ENCODE measurements at places on chromosomes 7 and 10. TPM values are rescaled to one million over a fixed set of nuclear protein-coding genes. Genes with fewer than 3 reads are reported as not detected.

DNA sequence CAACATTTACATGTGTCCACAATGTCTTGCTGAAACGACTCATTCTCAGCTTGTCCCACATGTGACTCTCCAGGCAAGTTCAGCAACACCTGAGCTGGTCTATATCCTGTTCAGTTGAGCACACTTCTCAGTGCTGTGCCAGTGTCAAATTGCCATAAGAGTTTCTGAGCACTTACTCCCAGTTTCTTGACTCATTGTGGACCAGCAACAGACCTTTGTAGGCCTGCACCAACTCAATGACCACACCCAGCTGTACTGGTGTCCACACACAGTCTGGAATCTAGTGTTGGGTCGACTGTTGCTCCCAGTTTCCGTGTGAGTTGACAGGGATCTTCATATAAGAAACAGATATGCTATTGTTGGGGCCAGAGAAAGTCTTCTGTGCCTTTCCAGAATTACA lies 88.0 kb downstream of the PTPN20 start:
- no peak overlapping the region for H3K4me3 ChIP-seq
- no peaks in the 10 kb centered on the region for H3K36me3 ChIP-seq
- H3K27me3 ChIP-seq: no peaks in the 10 kb centered on the region
- H3K27ac ChIP-seq: no peak overlapping the region
- H3K4me1 ChIP-seq: no peaks in the 10 kb centered on the region

DNA sequence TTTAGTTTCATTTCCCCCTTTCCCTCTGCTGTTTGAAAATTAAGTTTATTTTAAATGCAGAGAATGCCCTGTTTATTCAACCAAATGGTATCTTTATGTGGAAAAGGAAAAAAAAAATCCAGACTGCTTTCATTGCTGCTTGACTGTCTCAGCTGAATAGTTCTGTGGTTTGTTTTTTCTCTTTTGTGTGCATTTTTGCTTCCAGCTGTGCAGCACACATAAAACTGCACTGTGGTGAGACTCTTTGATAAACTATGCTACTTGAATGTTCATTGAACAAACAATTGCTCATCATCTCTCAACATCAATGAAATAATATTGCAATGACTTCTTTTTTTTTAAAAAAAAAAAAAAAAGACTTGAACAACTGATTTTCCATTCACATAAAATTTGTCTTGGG lies 78.6 kb upstream of the GLI3 start:
- no peak overlapping the region for H3K27ac ChIP-seq
- peaks cover 23% of the 10 kb centered on the region for H3K4me1 ChIP-seq
- no peaks in the 10 kb centered on the region for H3K27me3 ChIP-seq
- H3K4me3 ChIP-seq: no peak overlapping the region
- peaks cover 5% of the 10 kb centered on the region for H3K36me3 ChIP-seq

- no peak overlapping the region for H3K4me3 ChIP-seq
- peaks cover 25% of the 10 kb centered on the region for H3K27me3 ChIP-seq
- no peak overlapping the region for H3K27ac ChIP-seq
- H3K4me1 ChIP-seq: no peaks in the 10 kb centered on the region
- DNase-seq: no peak
Observed at GRCh38 chr10:86205306-86206239, 161.0 kb downstream of the GRID1 start.

- DNase-seq: no peak
- H3K27me3 ChIP-seq: peaks cover 26% of the 10 kb centered on the region
- H3K36me3 ChIP-seq: no peaks in the 10 kb centered on the region
- no peaks in the 10 kb centered on the region for H3K4me1 ChIP-seq
Observed at GRCh38 chr10:58157076-58157766, 110.5 kb downstream of the IPMK start.

- H3K36me3 ChIP-seq: peaks cover 6% of the 10 kb centered on the region
- no peak overlapping the region for H3K27ac ChIP-seq
- no peak overlapping the region for H3K4me3 ChIP-seq
- H3K27me3 ChIP-seq: no peaks in the 10 kb centered on the region
- no peak for DNase-seq
Observed at GRCh38 chr10:14588084-14588937, 186.4 kb downstream of the FAM107B start.

DNA sequence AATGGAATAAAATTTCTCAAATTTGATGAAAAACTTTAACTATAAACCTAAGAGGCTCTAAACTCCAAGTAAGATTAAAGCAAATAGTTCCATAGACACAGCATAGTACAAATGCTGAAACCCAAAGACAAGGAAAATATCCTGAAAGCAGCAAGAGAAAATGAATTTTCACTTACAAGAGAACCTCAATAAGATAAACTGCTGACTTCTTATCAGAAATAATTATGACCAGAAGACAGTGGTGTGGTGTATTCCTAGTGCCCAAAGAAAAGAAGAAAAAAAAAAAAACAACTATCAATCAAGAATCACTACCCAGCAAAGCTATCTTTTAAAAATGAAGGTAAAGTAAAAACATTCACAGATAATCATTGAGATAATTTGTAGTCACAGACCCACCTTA lies 106.3 kb downstream of the DYNC1I1 start:
- no peaks in the 10 kb centered on the region for H3K4me1 ChIP-seq
- no peak overlapping the region for H3K4me3 ChIP-seq
- H3K27ac ChIP-seq: no peak overlapping the region
- no peak for DNase-seq
- peaks cover 2% of the 10 kb centered on the region for H3K27me3 ChIP-seq
- H3K36me3 ChIP-seq: no peaks in the 10 kb centered on the region

- H3K27me3 ChIP-seq: no peaks in the 10 kb centered on the region
- no peaks in the 10 kb centered on the region for H3K4me1 ChIP-seq
- no peak for DNase-seq
- H3K27ac ChIP-seq: no peak overlapping the region
Observed at GRCh38 chr7:50608196-50608906, 43.1 kb upstream of the DDC start.

The SPAM1 gene
- not detected for total RNA-seq

The HOXA5 gene
- total RNA-seq: 3.2 TPM

The GNGT1 gene
- total RNA-seq: 0.65 TPM

Measured in neural crest cell (in vitro differentiated cells).